Head of caudate nucleus (tissue), 42 donors: ENCODE measurements at places on chromosomes 7 and 10.
A peak's percentile ranks its signal among the peaks of the same experiment; 100 is the strongest.

DNA sequence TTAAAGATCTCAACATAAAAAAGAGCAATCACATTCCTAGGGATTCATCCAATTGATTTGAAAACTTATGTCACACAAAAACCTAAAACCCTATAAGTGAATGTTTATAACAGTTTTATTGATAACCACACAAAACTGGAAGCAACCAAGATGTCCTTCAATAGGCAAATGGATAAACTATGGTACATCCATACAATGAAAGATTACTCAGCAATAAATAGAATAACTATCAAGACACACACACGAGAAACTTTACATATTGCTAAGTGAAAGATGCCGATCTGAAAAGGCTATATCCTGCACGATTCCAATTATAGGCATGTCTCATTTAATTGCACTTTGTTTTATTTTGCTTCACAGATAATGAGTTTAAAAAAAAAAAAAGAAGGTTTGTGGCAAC lies 83.3 kb downstream of the ATE1 start:
- no peak for DNase-seq

- DNase-seq = no peak
These were observed 70.9 kb upstream of the MGMT start for GRCh38 chr10:129396021-129396722.

DNA sequence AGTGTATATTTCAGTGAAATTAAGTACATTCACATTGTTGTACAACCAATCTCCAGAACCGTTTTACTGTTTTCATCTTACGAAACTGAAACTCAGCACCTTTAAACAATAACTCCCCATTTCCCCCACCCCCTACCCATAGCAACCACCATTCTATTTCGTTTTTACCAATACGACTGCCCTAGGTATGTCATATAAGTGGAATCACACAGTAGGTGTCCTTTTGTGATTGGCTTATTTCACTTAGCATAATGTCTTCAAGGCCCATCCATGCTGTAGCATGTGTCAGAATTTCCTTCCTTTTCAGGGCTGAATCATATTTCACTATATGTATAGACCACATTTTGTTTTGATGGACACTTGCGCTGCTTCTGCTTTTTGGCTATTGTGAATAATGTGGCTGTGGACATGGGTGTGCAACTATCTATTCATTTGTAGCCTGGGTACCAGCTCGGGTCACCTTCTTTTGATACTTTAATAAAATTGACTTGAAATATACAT lies 34.3 kb upstream of the DLG5 start:
- DNase-seq = no peak

- no peak for DNase-seq
These were observed 32.9 kb downstream of the AP3M1 start for GRCh38 chr10:74117738-74118137.

DNA sequence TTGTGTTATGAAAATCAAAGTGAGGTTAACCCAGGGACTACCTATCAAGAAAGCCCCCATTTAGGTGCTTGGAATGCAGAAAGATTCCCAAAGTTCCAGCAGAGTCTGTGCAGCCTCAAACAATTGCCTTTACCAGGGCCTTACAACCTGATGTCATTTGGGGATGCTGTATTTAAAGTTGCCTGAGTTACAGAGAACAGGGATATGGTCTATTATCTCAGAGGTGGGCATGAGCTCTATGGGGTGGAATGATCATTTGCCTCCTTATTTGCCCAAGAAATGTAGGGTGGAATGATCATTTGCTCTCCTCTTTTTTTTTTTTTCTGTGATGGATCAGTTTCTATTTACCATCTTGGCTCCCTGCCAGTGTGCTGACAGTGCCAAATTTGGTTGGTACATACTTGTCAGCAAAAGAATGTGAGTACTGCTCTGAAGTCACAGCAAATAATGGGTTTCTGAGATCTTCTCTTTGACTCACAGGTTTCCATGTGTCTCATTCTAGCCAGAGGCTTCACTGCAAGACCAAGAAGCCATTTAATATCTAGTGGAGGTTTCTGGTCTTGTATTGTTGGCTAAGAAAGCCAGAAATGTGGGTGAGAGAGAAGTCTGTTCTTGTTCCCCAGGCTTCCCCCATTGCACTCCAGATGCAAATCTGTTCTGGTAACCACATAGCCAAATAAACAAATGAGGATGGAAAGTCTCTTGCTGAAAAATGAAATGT lies 45.5 kb upstream of the ZNRF2 start:
- peak; percentile 33 for DNase-seq

DNA sequence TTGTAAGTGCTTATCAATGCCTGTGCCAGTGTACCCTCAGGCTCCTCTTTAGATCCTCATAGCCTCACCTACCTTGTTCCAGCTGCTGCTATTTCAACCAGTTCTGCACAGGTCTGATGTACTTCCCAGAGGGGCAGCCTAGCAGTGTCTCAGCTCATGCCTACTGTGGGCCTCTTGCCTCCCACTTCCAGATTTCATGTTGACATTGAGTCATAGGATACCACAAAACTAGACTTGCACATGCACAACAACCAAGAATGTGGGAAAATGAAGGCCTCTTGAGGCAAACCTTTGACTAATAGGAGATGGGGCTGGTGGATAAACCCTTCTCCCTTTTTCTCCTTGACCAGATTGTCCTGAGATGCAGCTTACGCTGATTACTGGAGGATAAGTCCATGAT lies 31.0 kb downstream of the PON3 start:
- DNase-seq = no peak

DNA sequence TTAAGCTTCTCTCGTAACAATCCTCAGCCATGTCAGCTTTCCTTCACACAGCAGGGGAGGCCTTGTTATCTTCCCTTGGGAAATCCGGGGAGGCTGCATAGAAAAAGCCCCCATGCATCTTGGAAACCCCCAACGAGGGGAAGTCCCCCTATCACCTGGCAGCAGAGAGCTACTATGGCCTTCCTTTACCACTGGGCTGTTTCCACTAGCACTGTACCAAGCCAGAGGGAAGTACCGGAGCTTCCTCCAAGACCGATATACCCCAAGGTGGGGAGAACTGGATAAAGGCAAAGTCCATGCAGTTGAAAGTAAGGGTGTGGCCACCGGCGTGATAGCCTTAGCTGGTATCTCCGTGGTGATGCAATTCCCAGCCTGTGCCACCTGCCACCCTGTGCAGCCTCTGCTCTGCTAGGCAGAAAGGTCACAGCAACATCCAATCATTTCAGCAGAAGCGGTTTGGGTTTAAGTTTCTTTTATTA lies 4.4 kb upstream of the CLIP2 start:
- DNase-seq = no peak

DNA sequence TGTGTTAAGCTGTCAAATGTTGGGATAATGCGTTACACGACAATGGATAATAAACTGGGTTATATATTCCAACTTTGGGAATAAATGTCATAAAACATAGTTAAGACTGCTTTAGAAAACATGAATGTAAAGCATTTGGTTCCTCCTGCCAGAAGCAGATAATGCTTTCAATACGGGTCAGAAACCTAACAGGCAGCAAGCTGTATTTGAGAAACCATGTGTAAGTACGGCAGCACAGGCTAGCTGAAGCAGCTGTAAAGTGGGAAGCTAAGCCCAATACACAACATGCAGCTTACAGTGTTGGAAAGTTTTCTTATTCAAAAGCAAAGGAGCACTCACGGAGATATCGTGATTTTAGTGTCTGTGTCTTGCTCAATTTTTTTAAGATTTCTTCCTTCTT lies 46.5 kb downstream of the MALSU1 start:
- no peak for DNase-seq
